Tibial artery (tissue), 4 donors: ENCODE measurements at places on chromosomes 4 and X.
A peak's percentile ranks its signal among the peaks of the same experiment; 100 is the strongest.

DNA sequence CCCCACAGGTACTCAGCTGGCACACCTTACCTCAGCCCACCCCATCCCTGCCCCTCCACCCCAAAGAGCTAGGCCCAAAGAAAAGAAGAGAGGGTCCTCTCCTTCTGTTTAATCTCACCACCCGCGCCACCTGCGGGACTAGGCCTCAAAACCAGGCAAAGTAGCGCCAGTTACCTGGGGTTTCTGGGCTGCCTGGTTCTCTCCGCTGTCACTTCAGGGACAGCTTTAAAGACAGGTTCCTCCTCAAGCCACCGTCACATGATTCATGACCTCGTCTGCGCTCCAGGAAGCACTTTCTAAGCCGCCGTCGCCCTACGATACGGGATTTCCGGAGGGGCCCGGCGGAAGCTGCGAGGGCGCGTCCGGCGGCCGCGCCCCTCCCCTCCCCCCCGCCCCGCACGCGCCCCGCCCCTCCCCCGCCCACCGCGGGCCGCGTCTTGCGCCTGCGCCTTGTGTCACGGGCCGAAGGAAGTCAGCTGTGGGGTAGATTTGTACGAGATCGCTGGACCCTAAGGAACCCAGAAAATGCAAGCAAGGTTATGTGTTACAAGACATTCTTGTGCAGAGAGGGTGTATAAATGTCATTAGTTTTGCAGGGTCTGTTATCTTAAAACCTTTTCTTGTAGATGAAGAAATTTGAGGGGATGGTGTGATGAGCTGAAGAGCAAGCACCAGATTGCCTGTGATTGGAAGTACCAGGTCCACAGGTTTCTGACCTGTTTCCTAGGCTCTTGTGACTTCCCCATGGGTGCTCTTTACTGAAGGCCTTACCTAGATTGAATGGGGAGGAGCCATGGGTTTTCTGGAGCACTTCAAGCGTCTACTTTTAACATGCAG is at the start of gene LAMTOR3:
Gene LAMTOR3 (minus strand): TSS at position 267 of the 837 bp plus-strand sequence. CDS start 464 bp downstream, outside the sequence.
- DNase-seq = peak; percentile 92
- no peaks in the 10 kb centered on the region for H3K27me3 ChIP-seq
- H3K4me1 ChIP-seq = peaks cover 39% of the 10 kb centered on the region
- peak within 1 kb of the TSS; percentile 82 for H3K4me3 ChIP-seq
- H3K27ac ChIP-seq = peak within 1 kb of the TSS; percentile 87

GRCh38 chr4:21893136-21893535 is 55.4 kb downstream of the KCNIP4 start:
- no peaks in the 10 kb centered on the region for H3K36me3 ChIP-seq
- no peaks in the 10 kb centered on the region for H3K4me1 ChIP-seq
- no peak overlapping the region for H3K27ac ChIP-seq
- H3K4me3 ChIP-seq = no peak overlapping the region

DNA sequence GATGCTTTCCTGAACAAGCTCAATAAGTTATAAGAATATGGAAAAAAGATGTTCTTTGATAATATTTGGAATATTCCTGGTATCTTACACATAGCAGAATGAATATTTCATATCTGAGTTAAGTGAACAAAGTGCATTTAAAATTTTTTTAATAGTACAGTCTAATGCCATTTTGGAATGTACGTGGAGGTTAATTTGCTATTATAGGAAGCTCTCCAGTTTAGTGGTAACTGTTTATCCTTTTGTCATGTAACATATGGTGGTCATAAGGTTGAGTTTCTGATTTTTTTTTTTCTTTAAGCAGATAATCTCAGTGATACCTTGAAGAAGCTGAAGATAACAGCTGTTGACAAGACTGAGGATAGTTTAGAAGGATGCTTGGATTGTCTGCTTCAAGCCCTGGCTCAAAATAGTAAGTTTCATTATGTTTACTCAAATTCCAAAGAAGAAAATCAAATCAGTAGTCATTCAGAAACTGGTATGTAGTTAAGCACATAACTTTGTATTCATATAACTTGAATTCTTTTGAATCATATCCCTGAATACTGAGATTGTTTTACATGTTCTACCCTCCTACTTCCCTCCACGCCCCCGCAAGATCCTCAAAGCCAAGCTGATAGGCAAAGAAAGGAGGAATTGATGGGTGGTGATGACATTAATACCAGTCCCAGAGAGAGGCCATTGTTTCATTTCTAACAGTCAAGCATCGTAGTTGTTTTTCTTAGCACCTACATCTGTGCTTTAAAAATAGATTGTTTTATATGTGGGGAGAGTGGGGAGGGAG is 32.1 kb downstream of the RAP1GDS1 start:
- H3K27ac ChIP-seq = no peak overlapping the region
- H3K4me1 ChIP-seq = no peaks in the 10 kb centered on the region
- peaks cover 5% of the 10 kb centered on the region for H3K36me3 ChIP-seq
- no peak for DNase-seq
- no peak overlapping the region for H3K4me3 ChIP-seq

DNA sequence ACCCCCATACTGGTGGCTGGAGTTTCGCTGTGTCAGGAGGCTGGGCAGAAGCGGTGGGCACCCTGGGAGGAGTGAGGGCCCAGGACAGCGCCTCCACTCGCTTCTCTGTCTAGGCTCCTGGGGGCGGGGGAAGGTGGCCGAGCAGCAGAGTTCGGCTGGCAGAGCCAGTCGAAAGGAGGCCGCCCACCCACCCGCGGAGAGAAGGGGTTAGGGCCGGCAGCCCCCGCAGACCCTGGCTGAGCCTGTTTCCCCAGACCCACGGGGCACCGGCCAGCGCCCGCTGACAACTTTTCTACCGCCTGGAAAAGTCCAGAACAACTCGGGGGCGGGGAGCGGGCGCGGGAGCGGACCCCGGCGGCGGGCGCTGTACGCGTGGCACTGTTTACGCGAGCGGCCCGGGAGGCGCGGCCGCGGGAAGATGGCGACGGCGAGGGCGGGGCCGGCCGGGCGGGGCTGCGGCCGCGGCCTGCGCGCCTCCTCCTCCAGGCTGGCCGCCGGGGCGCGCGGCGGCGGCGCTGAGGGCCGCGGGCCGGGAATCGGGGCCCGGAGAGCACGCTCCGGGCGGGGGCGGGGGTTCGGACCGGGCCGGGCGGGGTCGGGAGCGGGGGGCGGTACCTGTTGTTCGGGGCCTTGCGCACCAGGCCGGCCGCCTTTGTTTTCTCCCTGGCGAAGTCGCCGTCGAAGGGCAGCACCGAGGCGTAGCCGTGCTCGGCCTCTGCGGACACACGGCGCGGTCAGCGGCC is 628 bp downstream of the MXD4 start:
- H3K36me3 ChIP-seq = peaks cover 9% of the 10 kb centered on the region
- peak; percentile 79 for DNase-seq
- peak overlapping the region; percentile 93 for H3K4me3 ChIP-seq
- peak overlapping the region; percentile 95 for H3K27ac ChIP-seq
- H3K4me1 ChIP-seq = peaks cover 76% of the 10 kb centered on the region
- no peaks in the 10 kb centered on the region for H3K27me3 ChIP-seq

DNA sequence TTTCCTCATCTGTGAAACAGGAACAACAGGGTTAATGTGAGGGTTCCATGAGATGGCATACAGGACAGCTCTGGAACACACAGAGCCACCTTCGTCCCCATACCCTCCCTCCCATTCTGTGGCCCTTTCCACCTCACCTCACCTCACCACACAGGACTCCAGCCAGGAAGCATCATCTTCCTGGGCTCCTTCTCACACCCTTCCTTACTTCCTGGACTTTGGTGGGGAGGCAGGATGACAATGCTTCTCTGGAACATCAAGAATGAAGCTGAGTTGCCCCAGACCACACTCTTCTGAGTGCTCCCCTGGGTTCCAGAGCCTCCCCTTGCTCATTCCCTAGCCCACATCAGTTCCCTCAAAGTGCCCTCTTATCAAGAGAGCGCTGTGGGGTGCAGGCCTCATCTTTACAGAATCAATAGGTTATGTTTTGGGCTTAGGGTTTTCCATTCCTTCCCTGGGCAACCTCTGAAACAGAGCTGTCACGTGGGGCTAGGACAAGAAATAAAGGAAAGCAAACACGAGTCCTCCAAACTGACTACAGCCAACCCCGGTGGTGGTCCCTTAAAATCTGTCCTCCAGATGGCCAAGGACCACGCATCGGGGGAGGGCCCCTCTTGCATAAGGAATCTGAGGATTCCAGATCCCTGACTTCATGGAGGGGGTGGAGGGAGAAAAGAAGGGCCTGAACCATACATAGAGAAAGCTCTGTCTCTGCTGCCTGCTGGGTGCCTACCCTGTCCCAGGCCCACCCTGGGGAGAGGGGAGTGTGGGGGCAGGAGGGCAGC is 74.4 kb upstream of the ATP6AP2 start:
- H3K4me3 ChIP-seq = no peak overlapping the region
- no peaks in the 10 kb centered on the region for H3K27me3 ChIP-seq
- no peak for DNase-seq
- no peaks in the 10 kb centered on the region for H3K4me1 ChIP-seq
- no peak overlapping the region for H3K27ac ChIP-seq

DNA sequence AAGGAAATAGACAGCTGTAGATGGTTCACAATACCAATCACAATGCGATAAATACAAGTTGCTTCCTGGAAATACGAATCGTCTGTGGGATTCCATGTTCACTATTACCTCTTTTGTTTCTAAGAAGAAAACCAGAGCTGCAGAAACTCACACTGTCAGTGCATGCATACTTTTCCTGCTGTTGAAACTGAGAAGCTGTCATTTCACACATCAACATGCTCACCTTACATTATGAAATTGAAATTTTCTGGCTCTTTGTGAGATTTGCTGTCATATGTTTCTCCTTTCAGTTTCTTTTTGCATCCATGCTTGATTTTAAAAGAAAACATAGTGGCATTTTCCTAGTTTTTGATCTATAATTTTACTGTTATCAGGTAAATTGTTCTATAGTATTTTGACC is 418.3 kb upstream of the HTR2C start:
- H3K27ac ChIP-seq = no peak overlapping the region
- no peaks in the 10 kb centered on the region for H3K4me1 ChIP-seq
- no peak overlapping the region for H3K4me3 ChIP-seq

GRCh38 chr4:77845400-77845799 is 17.2 kb upstream of the MRPL1 start:
- DNase-seq = no peak
- no peak overlapping the region for H3K4me3 ChIP-seq
- no peaks in the 10 kb centered on the region for H3K36me3 ChIP-seq
- H3K4me1 ChIP-seq = no peaks in the 10 kb centered on the region
- H3K27ac ChIP-seq = no peak overlapping the region

GRCh38 chr4:118865091-118865708 is 23.5 kb upstream of the SYNPO2 start:
- no peak for DNase-seq
- peaks cover 3% of the 10 kb centered on the region for H3K4me1 ChIP-seq
- H3K36me3 ChIP-seq = no peaks in the 10 kb centered on the region

DNA sequence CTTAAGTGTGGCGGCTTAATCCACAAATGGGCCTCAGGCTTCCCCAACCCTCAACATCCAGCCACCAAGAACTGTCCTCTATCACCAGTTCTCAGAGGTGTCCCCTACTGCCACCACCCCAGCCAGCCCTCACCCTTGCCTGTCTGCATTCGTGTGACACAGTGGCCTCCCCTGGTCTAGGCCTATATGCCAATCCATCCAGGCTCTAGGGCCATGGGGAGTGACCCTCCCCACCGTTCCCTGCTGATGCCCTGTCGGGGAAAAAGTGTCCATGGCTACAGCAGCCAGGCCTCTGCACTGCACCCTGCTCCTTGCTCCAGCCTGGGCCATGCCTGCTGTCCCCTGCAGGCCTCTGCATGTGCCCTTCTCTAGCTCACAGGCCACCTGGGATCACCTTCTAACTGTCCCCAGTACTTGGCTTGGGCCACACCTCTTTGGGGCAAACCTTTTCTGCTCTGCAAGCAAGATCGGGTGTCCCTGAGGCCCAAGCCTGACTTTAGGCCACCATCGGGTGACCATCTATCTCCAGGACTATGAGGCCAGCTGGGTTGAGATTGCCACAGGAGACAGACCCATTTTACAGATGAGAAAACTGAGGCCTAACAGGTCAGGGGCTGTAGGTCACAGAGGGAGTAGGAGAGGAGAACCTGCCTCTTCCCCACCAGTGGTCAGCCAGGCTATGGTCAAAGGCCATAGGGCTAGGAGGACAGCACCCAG is 75.8 kb downstream of the JAKMIP1 start:
- DNase-seq = no peak
- peaks cover 12% of the 10 kb centered on the region for H3K27me3 ChIP-seq
- H3K4me1 ChIP-seq = no peaks in the 10 kb centered on the region
- no peaks in the 10 kb centered on the region for H3K36me3 ChIP-seq
- H3K27ac ChIP-seq = no peak overlapping the region
- no peak overlapping the region for H3K4me3 ChIP-seq

GRCh38 chr4:178275671-178276360 is 833.6 kb upstream of the AGA start:
- H3K27ac ChIP-seq = no peak overlapping the region
- no peak for DNase-seq
- no peaks in the 10 kb centered on the region for H3K4me1 ChIP-seq
- H3K27me3 ChIP-seq = no peaks in the 10 kb centered on the region
- no peaks in the 10 kb centered on the region for H3K36me3 ChIP-seq

DNA sequence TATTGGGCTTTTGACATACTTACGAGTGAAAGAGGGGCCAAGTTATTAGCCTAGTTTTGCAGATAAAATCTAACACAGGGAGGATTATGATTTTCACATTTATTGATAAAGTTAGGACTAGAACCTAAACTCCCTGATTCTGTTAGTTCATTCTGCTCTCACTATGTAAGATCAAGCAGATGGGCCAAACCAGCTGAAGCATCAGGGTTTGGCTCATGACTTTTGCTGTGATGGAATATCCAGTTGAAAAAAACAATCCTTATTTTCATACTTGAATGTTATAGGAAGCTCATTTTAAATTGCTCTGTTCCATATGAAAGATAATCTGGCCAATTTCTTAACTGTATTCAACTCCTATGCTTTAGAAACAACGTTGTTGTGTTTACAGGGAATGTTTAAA is 21.2 kb downstream of the SPRY1 start:
- H3K36me3 ChIP-seq = no peaks in the 10 kb centered on the region
- H3K27ac ChIP-seq = no peak overlapping the region
- no peak for DNase-seq

GRCh38 chrX:24241822-24242648 is 71.8 kb downstream of the SUPT20HL2 start:
- DNase-seq = no peak
- H3K36me3 ChIP-seq = no peaks in the 10 kb centered on the region
- H3K27me3 ChIP-seq = no peaks in the 10 kb centered on the region
- H3K27ac ChIP-seq = no peak overlapping the region
- no peaks in the 10 kb centered on the region for H3K4me1 ChIP-seq
